ENCODE measurements at places on chromosomes 2 and 18.

DNA sequence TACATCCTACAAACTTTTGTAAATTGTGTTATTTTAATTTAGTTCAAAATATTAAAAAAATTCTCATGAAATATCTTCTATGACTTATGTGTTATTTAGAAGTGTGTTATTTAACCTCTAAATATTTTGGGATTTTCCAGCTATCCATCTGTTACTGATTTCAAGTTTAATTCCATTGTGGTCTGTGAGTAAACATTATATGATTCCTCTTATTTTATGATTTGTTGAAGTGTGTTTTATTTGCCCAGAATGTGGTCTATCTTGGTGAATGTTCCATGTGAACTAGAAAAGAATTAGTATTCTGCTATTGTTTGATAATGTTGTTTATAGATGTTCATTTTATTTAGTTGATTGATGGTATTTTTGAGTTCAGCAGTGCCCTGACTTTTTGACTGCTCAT is 136.0 kb downstream of the ZNF804A start:
- no peak for DNase-seq

DNA sequence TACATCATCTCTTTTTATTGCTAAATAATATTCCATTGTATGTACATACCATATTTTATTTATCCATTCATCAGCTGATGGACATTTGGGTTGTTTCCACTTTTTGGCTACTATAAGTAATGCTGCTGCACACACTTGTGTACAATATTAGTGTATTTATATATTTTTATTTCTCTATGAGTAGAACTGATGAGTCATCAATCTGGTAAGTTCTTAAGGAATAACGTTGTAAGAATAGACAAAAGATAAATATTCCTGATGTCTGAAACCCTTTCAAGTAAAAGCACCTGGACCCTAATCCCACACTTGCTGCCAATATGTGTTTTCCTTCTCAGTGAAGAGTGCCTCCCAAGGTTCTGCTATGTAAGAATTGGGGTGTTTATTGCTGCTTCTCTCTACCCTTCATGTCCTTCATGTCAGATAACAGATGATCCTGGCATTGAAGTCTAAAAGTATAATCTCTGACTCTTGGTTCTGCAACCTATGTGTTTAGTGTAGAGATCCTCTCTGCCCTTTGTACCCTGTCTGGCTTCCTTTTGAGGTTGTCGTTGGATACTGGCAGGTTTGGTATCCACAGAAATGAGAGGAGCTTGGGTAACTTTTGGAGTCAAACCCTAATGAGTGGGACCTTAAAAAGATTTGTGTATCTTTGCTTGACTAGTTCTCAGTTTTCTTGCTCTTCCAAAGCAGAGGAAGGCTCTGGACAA is 293.0 kb upstream of the EPC2 start:
- DNase-seq: no peak

DNA sequence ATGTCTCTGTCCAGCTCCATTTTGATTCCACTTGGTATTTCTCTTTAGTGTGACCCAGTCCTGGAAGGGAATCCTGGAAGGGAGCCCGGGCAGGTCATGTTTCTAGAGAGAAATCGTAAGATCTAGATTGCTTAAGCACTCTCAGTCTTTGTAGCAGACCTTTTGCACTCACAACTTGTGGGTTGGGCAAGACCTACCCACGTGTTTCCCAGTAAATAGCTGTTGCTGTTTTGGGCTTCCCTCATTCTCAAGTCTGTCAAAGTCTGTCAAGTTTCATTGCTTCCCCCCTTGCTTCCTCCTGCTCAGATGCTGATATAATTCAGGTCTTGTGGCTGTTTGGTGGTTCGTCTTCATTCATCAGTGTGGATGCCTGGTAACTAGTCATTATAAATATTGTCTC is 17.4 kb upstream of the NEMP2 start:
- DNase-seq: no peak

DNA sequence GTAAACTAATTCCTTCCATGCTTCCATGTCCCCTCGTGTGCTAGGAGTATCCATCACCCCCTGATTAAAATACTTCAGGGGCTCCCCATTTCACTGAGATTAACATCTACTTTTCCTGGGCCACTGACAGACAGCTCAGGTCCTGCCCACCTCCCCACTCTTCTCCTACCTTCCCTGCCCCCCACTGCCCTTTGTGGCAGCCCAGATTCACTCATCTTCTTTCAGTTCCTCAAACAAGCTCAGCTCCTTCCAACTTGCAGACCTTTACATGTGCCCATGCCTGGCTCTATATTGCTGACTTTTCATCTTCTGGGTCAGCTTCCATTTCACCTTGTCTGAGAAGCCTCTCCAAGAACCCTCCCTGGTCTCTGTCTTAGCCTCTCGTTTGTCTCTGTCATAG is 12.0 kb downstream of the RUFY4 start:
- DNase-seq: no peak

DNA sequence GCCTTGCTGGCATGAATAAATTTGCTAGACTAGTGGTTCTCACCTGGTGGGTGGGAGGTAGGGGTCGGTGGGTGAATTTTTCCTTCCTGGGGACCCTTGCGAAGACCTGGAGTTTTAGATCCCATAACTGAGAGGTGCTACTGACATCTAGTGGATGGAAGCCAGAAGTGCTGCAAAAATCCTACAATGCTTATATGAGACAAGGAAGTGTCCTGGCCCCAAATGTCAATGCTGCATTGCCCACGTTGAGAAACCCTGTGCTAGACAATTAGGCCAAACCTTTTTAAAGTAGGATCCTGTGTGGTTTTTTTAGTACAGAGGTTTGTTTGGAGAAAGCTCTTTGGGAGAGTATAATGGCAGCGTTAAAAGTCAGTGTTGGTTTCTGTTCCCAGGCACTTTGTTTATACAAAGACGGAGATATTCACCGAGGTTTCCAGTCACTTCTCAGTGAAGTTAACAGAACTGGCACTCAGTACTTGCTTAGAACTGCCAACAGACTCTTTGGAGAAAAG is 9.6 kb downstream of the SERPINB8 start:
- DNase-seq: peak; percentile 60
